ENCODE measurements at places on chromosomes 5 and 9. TPM values are rescaled to one million over a fixed set of nuclear protein-coding genes. Genes with fewer than 3 reads are reported as not detected.

Gene ZNF484
- total RNA-seq: 7.6 TPM

Gene SH2D3C
- not detected for total RNA-seq

Gene PCDHB9
- 1.6 TPM for total RNA-seq

Gene ENHO
- 0.71 TPM for total RNA-seq

Gene TMEM252
- not detected for total RNA-seq

Gene CDC42SE2
- 22.0 TPM for total RNA-seq

Gene PCA3
- total RNA-seq: not detected

Gene SLC28A3
- total RNA-seq: 0.42 TPM

Gene ZCCHC9
- 34.1 TPM for total RNA-seq

Gene CACNA1B
- not detected for total RNA-seq

Gene ESM1
- total RNA-seq: 1.1 TPM

Gene REXO4
- 17.2 TPM for total RNA-seq

Gene CER1
- not detected for total RNA-seq

Gene FOXD4L5
- 0.07 TPM for total RNA-seq

Gene OSMR
- total RNA-seq: 21.3 TPM

Gene SLCO4C1
- 0.10 TPM for total RNA-seq

Gene IFNE
- 0.57 TPM for total RNA-seq

Gene NKD2
- 0.17 TPM for total RNA-seq

Gene GGTA1
- total RNA-seq: not detected

Gene PHF24
- total RNA-seq: not detected

Gene TMEFF1
- total RNA-seq: 0.05 TPM

Gene FCN2
- total RNA-seq: not detected

Gene BHMT2
- total RNA-seq: not detected

Gene FAM81B
- total RNA-seq: not detected

Gene ATP10B
- total RNA-seq: not detected

Gene OR1L1
- total RNA-seq: not detected

Gene CDO1
- 0.05 TPM for total RNA-seq

Gene GOLGA2
- total RNA-seq: 82.9 TPM

Gene LHX6
- total RNA-seq: 0.05 TPM

Gene LURAP1L
- total RNA-seq: 3.2 TPM

Gene SHISAL2B
- not detected for total RNA-seq

Gene TIMD4
- not detected for total RNA-seq

Gene SOHLH1
- not detected for total RNA-seq

Gene GARIN3
- total RNA-seq: not detected

Gene NFIB
- 2.5 TPM for total RNA-seq

Gene EPB41L4B
- 4.7 TPM for total RNA-seq

Gene SPINK7
- not detected for total RNA-seq

Gene MARVELD2
- total RNA-seq: 5.7 TPM

Gene SUSD3
- total RNA-seq: 1.4 TPM

Gene HRH2
- 0.32 TPM for total RNA-seq

Gene CAMSAP1
- 21.5 TPM for total RNA-seq

Gene IFNA10
- not detected for total RNA-seq

Gene SLC34A1
- 0.02 TPM for total RNA-seq
